T-helper 9 cell (primary cell): ENCODE measurements at places on chromosomes 7 and 10.

GRCh38 chr10:43979551-43979950 is 330.9 kb upstream of the ZNF32 start:
- no peak for DNase-seq

DNA sequence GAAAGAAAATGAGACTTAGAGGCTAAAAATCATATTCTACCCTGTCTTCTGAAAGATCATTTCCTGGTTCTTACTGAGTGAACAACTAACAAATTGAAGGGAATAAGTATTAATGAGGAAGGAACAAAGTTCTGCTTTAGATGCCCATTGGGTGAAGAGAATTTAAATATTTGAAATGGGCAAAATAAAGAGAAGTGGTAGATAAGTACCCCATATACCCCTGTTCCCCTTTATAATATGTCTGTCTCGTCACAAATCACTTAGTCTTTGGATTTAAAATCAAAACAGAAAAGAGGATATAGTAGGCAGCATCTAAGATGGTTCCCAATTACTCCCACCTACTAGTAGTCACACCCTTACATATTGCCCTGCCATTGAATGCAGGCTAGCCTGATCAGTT is 13.2 kb downstream of the TES start:
- no peak for DNase-seq

DNA sequence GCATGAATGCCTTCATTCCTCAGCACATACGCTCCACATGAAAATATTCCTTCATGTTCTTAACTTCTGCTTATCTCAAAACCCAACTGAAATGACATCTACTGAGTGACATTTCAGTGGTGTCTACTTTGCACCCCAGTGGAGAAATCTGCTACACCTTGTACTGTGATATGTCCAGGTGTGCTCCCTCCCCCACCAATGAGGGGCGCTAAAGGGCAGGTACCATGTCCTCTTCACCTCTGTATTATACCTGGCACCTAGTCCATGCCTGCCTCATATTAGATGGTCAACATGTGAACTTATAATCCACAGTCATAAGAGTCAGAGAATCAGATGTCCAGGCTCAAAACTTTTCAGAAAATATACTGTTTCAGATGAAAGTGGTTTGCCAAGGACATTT is 2.1 kb downstream of the PAXIP1 start:
- DNase-seq: no peak

GRCh38 chr10:64011912-64012714 is 490.9 kb downstream of the REEP3 start:
- no peak for DNase-seq

GRCh38 chr7:54354436-54354835 is 187.7 kb upstream of the VSTM2A start:
- DNase-seq: no peak

DNA sequence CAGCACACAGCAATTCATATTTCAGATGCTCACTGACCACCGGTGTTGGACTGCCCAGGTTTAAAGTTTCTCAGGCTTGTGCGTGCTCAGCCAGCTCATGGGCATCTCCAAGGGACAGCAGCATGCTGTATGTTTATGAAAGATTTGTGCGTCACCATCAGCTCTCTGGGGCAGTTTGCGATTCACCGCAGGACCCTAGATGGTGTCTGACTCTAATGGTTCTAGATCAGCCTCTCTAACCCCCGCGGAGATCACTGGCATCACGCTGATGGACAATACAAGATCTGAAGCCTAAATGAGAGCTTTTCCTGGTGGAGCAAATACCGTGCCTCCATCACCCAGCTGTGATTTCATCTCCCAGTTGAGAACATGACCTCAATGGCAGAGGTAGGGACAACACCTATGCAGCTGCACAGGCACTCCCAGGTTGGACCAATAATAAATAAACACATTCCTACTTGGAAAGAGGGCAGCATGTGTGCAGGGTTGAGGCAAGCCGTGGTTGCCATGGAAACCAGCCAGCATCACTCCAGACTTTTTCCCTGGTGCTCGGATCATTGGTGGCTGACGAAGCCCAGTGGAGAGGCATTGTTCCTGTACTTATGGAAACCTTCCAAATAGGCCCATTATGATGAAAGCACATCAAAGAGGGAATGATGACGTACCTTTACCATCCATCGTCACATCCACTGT is 253.6 kb downstream of the KCNMA1 start:
- DNase-seq: no peak

DNA sequence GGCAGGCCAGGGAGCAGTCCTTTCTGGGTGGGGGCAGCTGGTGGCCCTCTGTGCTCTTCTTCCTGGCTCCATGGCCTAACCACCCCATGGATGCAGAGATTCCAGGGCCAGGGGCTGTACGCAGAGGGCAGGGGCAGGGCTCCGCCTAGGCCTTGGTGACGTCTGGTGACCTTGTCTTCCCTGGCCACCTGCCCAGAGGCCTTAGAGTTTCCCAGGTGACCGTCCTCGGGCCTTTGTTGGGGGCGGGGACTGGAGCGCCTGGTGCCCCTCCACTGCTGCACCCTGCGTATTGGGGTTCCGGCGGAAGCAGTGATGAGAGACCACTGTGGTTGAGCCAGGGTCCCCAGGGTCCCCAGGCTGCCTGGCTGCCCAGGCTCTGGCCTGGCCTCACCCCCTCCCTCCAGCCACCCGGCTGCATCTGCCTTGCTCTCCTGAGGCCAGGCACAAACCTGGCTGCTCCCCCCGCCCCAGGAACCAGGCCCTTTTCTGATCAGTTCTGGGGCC is 10.3 kb downstream of the PWWP2B start:
- DNase-seq: no peak

- no peak for DNase-seq
Observed at GRCh38 chr7:43694399-43694748, 34.9 kb downstream of the COA1 start.

GRCh38 chr10:128380946-128381345 is 254.7 kb upstream of the MKI67 start:
- DNase-seq: no peak

DNA sequence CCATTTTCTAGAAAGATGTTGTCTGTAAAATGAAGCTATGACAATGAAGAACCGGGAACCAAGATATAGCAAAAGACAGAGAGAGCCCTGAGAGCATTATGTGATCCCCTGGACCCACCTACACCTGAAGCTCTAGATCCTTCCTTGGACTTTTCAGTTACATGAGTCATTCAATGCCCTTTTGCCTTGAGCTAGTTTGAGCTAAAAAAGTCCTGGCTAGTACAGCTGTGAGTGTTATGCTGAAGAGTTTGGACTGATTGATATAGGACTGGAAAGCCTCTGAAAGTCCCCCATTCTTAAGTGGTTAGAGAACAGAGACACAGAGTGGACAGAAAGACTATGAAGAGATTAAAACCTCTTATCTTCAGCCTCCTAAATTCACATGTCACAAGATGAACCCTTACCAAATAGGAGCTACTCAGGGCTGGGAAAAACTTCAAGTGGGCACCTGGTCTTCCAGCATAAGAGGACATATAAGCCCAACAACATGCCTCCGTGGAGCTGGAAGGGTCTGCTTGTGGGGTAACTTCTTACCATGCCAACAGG is 386.8 kb upstream of the NFE2L3 start:
- DNase-seq: no peak

DNA sequence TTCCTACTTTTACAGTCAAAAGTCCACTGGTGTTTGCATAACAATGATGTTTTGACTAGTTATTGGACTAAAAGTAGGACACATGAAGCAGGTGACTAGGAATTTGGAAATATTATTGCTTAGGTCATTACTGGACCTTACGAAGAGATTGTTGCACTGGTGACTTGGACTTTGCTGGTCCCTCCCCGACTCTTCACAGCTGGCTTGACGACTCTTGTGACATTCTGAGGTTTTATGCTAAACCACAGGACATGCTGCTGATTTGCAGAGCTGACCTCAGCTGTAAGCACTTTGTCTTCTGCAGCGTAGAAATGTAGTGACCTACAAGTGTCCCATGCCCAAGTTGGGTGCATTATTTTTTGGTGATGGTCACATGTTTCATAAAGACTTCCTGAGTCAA is 21.9 kb downstream of the PCBD1 start:
- DNase-seq: no peak

DNA sequence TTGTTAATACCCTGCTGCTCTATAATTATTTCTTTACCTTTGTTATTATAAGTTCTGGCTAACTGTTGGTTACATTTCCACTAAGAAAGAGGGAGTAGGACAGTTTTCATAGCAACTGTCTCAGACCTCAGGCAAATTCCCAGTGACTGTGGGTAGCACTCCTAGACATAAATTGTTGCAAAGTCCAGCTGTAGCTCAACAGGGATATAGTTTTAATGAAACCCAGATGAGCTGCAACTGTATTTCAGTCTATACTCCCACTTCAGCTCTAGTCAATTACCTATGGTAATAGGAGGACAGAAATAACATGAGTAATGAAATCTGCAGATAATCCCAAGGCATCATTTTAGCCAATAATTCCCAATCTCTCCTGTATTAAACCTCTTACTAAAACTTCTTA is 103.0 kb upstream of the SEMA3A start:
- DNase-seq: no peak

- no peak for DNase-seq
Observed at GRCh38 chr10:36574207-36574606, 551.2 kb upstream of the ANKRD30A start.

GRCh38 chr10:109239371-109239770 is 683.9 kb downstream of the XPNPEP1 start:
- DNase-seq: no peak

DNA sequence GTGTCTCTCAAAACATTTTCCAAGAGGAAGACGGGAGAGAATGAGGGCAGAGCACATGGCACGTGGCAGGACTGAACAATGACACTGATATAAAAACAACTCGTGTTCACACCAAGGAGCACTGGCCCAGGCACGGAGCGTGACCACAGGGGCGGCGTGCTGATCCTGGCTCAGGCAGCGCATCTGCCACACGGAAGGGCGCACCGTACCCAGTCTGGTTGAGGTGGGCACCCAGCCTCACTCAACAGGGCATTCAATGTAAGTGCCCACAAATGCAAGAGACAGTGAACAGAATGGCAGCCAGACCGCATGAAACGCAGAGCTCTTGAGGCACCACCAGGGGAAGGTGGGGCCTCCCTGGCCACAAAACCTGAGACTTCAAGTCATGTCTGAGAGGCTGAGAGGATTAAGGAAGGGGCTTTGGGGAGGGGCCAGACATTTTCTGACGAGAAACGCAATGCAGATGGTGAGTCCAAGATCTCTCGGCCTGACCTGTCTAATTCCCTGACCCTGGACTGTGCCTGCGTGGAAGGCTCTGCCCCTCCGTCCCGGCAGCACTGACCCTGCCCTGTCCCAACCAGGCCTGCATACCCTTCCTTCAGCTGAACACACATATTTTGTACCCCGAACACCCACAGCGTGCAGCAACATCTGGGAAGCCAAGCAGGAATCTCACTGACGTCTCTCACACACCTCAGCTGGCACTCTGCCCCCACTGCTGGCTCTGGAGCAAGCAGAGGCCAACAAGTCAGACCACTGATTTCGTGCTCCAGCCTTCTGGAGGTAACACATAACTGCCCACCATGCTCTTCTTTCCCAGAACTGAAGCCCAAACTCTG is 35.5 kb downstream of the VOPP1 start:
- DNase-seq: no peak

DNA sequence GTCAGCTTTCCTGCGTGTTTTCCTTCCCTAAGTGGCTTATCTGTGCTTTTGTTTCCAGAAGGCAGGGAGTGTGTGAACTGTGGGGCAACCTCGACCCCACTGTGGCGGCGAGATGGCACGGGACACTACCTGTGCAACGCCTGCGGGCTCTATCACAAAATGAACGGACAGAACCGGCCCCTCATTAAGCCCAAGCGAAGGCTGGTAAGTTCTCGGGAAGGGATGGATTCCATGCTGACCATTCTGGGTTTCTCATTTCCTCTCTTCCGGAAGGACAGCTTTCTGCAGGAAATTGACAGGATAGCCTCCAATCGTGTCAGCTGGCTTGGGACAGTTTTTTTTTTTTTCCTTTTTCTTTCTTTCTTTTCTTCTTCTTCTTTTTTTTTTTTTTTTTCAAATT is 9.4 kb downstream of the GATA3 start:
- no peak for DNase-seq

GRCh38 chr10:7412928-7413282 is 2.1 kb upstream of the SFMBT2 start:
- no peak for DNase-seq

DNA sequence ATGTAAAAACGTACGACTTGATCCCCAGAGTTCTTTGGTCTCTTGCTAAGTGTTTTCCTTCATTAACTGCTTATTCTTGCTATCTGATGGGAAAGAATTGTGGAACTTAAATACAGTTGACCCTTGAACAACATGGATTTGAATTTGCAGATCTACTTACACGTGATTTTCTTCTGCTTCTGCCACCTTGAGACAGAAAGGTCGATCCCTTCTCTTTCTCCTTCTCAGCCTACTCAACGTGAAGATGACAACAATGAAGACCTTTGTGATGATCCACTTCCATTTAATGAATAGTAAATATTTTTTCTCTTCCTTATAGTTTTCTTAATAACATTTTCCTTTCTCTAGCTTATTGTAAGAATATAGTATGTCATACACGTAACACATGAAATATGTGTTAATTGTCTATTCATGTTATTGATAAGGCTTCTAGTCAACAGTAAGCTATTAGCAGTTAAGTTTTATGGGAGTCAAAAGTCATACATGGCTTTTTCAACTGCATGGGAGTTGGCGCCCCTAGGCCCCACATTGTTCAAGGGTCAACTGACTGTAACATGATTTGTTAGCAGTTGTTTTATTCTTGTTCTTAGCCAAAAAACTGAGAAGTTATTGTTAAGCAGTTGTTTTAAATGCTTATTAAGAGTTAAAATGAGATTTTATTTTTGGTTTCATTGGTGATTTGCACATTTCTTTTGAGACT is 11.2 kb downstream of the MKLN1 start:
- no peak for DNase-seq

DNA sequence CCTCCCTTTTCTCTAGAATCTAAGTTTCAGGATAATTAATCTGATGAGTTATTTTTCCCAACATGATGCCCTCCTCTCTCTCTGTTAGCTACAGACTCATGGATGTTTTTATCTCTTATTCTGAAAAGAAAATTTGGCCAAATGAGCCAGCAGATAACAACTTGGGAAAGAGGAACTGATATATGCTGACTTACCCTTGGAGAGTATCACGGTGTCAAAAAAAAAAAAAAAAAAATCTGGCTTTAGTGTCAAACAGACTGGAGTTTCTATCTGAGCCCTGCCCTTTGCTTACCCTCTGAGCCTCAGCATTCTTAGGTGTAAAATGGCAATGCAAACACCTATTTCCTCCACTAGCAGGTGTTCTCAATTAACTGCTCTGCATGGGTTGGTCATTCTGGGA is 190.4 kb downstream of the AHR start:
- DNase-seq: no peak
